HFF-Myc (cell line): ENCODE measurements at places on chromosomes 6 and 20.

DNA sequence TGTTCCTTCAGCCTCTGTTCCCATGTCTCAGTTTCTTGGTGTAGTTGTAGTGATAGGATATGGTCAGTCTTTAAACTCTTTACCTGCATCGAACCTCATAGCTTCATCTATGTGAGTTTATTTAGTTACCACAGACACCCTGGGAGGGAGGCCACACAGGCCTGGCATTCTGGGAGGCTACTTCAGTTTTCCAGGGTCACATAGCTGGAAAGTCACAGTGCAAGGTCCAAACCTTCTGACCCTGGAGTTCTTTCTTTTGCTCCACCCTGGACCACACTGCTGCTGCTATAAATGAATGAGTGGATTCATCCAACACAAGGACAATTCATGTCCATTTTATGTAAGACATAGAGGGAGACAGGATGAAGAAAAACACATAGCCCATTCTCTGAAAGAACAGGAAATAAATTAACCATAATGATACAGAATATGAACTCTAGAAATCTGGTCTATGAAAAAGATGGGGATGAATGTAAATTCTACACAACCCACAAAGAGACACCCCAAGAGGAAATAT lies 60.8 kb downstream of the LAMA4 start:
- no peak for DNase-seq

DNA sequence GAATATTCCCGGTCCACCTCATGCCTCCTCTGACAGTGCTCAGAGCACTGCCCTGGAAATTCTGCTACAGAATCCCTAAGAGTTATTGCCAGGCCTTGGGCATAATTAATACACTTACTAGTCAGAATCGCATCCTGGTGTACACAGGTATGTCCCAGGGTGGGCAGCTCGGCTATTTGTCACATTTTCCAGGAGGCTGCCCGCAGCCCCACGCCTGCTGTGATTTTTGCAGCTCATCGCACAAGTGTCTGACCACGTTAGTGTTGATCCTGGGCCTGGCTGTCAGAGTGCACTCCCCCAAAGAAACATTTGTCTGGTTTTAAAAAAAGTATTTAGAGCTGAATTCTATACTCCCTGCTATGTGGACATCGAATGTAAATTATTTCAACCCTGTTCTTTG lies 105.4 kb downstream of the CD83 start:
- DNase-seq, result no peak

GRCh38 chr20:2022163-2022562 lies 28.3 kb upstream of the PDYN start:
- DNase-seq, result no peak

- DNase-seq, result no peak
Observed at GRCh38 chr20:61875996-61876395, 189.7 kb downstream of the TAF4 start.

- DNase-seq, result no peak
Observed at GRCh38 chr20:46145713-46146112, 27.6 kb downstream of the CD40 start.

DNA sequence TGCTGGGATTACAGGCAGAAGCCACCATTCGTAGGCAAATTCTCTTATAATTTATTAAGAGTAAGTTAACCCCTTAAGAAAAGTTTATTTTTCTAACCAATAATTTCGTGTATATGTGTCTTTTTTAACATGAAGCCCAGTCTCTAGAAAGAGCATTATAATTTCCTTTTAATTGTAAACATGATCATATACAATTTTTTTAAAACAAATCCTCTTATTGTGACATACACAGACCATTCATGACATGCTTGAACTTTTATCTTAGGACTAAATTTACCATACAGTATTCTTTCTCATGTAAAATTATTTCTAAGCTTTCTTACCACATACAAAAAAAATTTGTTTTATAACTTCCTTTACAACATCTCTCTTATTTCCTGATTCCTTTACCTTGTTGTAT lies 6.7 kb downstream of the ACOT13 start:
- DNase-seq, result no peak

DNA sequence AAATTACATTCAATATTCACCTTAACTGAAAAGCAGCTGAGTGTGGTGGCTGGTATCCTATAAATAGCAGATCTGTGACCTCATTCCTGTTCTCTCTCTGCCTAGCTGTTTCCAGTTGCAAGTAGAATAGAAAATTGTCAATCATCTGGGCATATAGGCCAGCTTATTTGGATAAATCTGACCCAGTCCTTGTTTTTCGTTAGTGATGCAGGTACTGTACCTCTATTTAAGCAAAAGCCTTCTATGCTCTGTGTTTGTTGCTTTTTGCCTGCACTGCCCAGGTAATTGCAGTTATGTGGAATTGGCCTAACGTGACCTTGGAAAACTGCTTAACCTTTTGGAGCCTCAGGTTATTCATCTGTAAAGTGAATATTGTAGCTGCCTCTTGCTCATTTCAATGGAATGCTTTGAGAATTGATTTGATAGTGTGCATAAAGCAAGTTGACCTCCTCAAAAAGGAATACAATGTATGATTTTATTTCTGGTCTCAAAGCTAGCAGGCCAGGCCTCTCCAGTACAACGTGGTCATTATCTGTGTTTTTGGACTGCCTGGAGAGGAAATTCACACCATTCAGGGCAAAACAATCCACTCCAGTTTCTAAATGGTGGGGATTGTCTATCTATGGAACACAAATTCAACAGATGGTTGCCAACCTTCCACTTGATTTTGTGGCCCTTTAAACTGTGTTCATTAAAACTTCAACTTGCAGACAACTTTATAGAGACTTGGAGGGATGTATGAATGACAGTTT lies 508.7 kb upstream of the CITED2 start:
- no peak for DNase-seq

DNA sequence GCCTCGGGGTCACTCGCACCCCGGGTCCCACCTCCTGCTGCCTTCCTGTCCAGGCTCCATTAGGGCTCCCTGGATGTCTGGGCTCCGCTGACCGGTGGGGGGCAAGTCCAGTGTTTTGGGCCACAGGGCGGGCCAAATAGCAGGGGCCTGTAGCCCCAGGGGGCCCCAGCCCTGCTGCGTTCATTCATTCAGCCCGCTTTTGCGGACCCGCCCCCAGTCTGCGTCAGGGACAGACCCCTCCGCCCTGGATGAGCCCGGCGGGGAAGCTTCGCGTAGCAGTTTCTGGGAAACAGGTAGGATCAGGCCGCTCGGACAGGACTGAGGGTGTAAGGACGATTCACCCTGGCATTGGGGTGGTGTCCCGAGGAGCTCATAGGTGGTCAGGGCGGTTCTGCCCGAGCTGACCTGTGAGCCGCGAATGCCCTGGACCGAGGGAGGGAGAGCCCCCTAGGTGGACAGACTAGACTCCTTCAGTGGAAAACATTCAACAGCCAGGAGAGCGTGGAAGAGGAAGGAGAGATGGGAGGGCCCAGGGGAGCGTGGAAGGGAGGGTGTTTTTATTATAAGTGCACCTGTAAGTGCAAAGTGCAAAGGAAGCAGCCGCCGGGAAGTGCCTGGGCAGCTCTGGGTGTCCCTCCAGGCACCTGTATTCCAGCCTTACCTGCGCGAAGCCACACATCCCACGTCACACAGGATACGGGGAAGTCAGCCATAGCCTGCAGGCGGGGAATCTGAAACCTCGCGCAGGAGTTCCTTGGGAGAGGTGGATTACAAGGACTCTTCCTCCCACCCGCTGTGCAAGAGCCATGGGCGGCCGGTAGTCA lies 662 bp downstream of the ENTPD6 start:
- no peak for DNase-seq

DNA sequence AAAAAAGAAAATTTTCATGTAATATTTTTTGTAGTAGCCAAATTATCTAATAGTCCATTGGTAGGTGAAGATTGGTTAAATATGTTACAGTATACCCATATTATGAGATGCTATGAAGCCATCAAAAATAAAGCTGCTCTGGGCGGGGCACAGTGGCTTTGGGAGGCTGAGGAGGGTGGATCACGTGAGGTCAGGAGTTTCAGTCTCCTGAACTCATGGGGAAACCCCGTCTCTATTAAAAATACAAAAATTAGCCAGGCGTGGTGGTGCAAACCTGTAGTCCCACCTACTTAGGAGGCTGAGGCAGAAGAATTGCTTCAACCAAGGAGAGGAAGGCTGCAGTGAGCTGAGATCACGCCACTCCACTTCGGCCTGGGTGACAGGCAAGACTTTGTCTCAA lies 360.5 kb downstream of the KIF16B start:
- no peak for DNase-seq

GRCh38 chr6:109527989-109528388 lies 45.0 kb upstream of the ZBTB24 start:
- no peak for DNase-seq

DNA sequence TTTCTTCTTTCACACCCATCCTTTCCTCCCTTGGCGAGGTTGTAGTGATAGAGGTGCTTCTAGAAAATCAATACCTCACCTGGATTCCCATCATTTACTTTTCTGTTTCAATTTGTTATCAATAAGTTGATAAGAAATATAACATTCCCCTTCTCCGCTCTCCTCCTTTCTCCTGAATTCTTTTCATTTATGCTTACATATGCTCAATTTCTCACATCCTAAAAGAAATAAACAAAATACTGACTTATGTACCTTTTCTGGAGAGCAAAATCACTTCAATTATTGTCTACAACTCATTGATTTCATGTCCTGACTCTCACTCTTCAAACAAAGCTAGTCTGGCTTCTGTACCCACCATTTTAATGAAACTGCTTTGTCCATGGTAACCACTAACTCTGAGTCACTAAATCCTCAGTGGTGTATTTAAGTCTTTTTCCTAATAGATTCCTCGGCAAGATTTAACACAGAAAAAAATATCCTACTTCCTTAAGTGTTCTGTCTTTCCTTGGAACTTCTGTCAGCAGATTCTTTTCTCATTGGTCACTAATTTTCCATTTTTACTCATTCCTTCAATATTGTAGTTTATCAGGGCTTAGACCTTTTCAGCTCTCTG lies 289.6 kb downstream of the RFPL4B start:
- DNase-seq, result no peak

DNA sequence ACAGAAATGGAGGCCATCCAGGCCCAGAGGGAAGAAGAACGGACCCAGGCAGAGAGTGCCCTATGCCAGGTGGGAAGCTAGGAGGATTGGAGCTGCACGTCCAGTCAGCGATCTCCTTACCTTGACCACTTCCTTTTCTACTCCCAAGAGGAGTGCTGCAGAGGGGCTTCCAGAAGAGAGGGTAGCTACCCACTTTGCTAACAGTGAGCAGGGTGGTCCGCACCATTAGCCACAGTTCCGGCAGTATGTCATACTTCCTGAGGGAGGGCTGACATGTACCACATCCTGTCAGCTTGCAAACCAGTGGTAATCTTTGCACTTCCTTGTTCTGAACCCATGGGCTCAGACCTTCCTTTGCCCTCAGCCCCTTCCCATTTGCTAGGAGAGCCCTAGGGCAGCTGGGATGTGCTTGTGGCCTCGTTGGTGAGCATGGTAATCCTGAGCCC lies 35.4 kb downstream of the CEP250 start:
- DNase-seq, result no peak

DNA sequence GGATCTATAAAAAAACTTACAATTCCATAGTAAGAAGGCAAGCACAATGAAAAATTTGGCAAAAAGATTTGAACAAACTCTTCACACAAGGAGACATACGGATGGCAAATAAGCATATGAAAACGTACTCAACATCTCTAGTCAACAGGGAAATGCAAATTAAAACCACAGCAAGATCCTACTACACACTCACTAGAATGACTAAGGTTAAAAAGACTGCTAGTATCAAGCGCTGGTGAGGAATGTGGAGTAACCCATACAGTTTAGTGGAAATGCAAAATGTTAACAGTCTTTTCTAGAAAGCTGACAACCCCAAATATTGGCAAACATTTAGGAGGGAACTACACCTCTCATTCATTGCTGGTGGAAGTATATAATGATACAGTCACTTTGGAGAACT lies 175.9 kb upstream of the SGK1 start:
- no peak for DNase-seq

- no peak for DNase-seq
Observed at GRCh38 chr6:123788319-123788718, 15.3 kb upstream of the NKAIN2 start.

GRCh38 chr20:33936656-33937055 lies 57.1 kb upstream of the RALY start:
- no peak for DNase-seq

- DNase-seq, result no peak
Observed at GRCh38 chr6:165615636-165616035, 47.4 kb downstream of the PDE10A start.

DNA sequence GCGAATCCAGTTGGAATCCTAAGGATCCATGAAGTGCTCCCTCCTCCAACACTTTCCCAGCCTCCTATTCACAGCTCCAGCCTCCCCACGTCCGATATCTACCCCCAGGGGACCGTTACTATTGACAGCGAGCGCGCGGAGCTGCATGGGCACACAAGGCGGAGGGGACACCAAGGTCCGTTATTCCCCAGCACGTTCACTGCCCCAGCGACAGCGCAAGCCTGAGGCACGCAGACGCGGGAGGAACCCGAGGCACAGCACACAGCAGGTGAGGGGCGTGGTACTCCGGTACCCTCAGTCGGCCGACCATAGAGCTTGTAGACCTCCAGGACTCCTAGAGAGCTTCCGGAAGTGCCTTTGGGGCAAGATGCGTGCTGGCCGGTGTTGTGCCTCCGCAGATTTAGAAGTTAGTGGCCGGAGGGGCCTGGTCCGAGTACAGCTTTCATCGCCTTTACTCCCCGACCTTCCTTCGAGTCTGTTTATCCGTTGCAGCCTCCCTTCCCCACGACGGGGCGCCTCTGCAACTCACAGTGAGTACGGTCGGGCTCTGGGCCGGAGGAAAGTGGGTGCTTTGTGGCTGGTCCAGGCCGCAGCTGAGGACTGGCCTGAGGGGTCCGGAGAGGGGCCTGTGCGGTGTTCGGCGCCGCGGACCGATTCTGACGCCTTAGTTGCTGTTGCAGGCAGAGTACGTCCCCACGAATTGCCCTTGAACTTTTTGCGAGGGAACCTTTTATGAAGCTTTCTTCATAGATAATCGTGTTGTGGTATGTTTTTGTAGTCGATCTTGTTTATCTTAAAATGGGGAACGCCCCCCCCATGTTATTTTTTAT lies at the start of gene ZKSCAN8:
Gene ZKSCAN8, plus strand, starts transcription at position 384 of the 830 bp plus-strand sequence. CDS start 6,525 bp downstream, outside the sequence.
- peak; percentile 79 for DNase-seq

DNA sequence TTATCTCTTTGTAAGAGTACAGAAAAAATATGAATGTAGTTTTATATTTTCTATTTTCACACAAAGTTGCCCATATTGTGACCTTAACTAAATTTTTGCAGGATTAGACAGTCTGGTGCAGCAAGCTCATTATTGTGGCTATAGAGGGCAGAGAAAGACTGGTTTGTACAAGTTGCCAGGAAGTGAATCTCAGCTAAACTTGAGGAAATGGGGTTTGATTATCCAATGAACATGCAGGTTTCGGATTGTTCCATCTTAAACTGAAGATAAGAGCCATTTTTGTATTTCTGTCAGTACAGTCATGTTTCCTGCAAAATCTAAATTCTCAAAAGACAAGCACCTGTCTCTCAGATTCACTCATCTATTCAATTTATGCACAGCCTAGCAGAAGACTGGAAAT lies 390.9 kb downstream of the MMUT start:
- no peak for DNase-seq

GRCh38 chr20:7458459-7458858 lies 481.8 kb downstream of the HAO1 start:
- no peak for DNase-seq

GRCh38 chr6:106056746-106057390 lies 29.3 kb upstream of the PRDM1 start:
- no peak for DNase-seq
